ENCODE measurements at places on chromosomes 6 and 20. TPM values are rescaled to one million over a fixed set of nuclear protein-coding genes. Genes with fewer than 3 reads are reported as not detected.

Gene SMPDL3A
- 0.22 TPM for total RNA-seq

Gene EYA4
- not detected for total RNA-seq

Gene ADGRF5
- not detected for total RNA-seq

Gene COL11A2
- 2.8 TPM for total RNA-seq

Gene SLC17A3
- total RNA-seq, result 0.30 TPM

Gene RIPPLY2
- not detected for total RNA-seq

Gene LIN28B
- total RNA-seq, result not detected

Gene SRMS
- not detected for total RNA-seq

Gene APOBEC2
- not detected for total RNA-seq

Gene FOXQ1
- not detected for total RNA-seq

Gene GPLD1
- total RNA-seq, result 0.66 TPM

Gene ZNF831
- total RNA-seq, result 25.9 TPM

Gene RAET1G
- not detected for total RNA-seq

Gene UNC5CL
- 2.9 TPM for total RNA-seq

Gene DLK2
- 0.36 TPM for total RNA-seq

- no peak for DNase-seq
Measured at GRCh38 chr20:36096435-36096834, 58.1 kb upstream of the EPB41L1 start.

GRCh38 chr6:53770780-53771249 lies 24.0 kb upstream of the LRRC1 start:
- DNase-seq, result no peak

GRCh38 chr20:38880952-38881735 lies 45.1 kb upstream of the FAM83D start:
- no peak for DNase-seq

GRCh38 chr6:7911345-7911725 lies 747 bp upstream of the TXNDC5 start:
- DNase-seq, result no peak

DNA sequence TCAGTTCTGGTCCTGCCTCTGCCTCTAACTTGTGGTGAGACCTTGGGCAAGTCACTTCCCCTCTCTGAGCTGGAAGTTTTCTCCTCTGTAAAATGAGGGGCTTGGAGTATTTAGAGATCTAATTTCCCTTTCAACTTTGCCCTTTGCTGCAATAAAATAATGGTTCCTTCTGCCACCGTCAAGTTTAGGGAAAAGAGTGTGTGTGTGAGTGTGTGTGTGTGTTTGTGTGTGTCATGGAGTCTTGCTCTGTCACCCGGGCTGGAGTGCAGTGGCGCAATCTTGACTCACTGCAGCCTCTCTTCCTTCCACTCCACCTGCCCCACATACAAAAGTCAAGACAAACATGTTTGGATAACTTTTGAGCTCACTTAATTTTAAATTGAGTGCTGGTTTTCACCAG lies 39.2 kb upstream of the PIM1 start:
- no peak for DNase-seq

DNA sequence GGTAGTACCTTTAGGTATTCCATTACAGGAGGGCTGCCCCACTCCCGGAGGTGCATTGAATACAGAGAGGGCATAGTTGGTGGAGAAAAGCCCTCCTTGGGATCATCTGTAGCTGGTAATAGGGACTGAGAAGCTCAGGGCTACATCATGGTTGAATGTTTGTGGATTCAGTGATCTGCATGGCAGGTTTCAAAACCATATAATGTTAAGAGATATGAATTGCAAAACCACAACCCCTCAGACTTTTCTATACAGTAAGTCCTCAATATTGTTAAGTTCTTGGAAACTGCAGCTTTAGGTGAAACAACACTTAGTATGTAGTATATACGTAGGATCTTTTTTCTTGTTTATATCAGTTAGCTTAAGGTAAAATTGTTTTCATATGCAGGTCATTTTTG lies 11.3 kb downstream of the TULP4 start:
- DNase-seq, result no peak

GRCh38 chr20:59891581-59891980 lies 41.9 kb downstream of the SYCP2 start:
- DNase-seq, result no peak

- DNase-seq, result no peak
Measured at GRCh38 chr20:61733891-61734732, 331.6 kb downstream of the TAF4 start.

GRCh38 chr6:80433010-80433672 lies 326.7 kb downstream of the BCKDHB start:
- no peak for DNase-seq

- no peak for DNase-seq
Measured at GRCh38 chr6:18276610-18277236, 12.4 kb upstream of the DEK start.

GRCh38 chr6:15280028-15280427 lies 34.2 kb downstream of the JARID2 start:
- no peak for DNase-seq

GRCh38 chr6:125300992-125301434 lies 754 bp downstream of the HDDC2 start:
- no peak for DNase-seq

DNA sequence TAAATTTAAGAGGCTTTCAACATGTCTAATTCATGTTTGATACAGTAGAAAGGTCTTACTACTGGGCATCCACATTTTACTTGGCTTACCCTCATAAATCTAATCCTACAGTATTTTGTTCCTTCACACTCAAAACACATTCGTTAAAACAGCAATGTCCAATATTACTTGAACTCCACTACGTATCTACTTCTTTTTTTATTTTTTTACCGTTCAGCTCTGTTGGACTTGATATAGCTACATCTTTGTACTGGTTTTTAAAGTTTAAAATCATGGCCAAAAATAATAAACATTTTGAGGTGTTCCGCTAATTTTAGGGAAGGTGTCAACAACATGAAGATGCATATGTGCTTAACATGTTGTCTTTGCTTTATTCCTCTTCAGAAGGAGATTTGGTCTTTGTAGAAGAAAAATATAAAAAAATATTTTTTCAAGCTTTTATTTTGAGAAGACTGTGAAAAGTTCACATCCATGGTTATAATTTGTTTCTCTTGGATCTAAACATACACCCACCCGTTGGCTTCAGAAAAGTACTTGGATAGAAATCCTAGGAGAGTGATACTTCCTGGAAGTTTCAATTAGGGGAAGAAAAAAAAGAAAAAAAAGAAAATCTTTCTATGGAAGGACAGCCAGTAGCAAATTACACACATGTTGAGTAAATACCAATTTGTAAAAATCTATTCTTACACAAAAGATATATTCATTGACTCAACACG lies 71.5 kb downstream of the EPB41L2 start:
- no peak for DNase-seq

DNA sequence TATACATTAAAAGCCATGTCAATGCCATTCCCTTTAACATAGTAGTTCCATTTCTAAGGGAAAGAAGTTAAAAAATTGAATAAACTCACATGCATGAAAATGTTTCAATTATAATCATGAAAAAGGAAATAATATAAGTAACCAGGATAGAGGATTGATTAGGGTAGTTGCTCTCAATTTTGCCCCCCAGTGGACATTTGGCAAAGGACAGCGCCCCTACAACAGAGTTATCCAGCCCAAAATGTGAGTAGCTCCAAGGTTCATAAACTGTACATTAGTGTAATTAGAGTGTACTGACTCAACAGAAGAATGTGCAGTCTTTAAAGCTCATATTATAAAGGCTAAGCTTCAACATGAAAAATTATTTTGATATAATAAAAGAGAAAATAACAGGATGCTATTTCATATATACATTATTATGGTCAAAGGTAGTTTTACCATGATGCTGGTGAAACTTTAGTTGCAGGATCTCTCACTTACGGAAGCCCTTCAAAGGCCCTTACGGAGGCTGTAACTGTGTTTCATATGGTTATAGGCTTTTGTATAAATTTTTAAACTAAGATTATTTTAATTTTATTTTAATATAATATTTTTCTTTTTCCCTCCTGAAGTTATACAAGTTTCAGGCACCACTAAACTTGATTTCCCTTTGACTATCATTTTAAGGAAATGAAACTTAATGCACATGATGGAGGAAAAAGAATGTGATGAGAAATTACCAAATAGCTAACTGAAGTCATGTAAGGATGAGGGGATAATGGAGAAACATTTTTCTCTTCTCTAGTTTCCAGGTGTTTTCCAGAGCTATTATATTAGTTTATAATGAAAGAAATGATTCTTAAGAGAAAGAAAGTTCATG lies 403.6 kb downstream of the PLCB1 start:
- DNase-seq, result peak; percentile 8

DNA sequence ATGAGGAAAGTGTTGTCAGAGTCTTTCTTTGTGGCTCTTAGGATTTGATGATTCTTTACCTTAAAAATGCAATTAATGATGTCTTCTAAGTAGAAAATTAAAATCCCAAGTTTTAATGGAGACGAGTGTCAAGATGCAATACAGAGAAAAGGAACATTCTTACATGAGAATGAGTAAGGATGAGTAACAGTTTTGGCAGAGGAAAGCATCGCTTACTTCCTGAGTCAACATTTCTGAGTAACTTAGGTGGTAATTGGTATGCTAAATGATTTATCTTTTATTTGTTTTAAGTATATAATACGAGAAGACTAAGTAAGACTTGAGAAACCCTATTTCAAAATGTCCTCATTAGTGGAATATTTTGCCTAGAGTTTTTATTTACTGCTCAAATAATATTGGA lies 101.3 kb downstream of the RTN4IP1 start:
- no peak for DNase-seq

GRCh38 chr6:158852312-158853071 lies 33.3 kb upstream of the EZR start:
- DNase-seq, result no peak

GRCh38 chr6:82408952-82409431 lies 45.4 kb downstream of the TPBG start:
- no peak for DNase-seq

GRCh38 chr6:149924206-149924932 lies 1.4 kb upstream of the RAET1G start:
- DNase-seq, result no peak

GRCh38 chr6:106241498-106241897 lies 84.1 kb downstream of the ATG5 start:
- no peak for DNase-seq

DNA sequence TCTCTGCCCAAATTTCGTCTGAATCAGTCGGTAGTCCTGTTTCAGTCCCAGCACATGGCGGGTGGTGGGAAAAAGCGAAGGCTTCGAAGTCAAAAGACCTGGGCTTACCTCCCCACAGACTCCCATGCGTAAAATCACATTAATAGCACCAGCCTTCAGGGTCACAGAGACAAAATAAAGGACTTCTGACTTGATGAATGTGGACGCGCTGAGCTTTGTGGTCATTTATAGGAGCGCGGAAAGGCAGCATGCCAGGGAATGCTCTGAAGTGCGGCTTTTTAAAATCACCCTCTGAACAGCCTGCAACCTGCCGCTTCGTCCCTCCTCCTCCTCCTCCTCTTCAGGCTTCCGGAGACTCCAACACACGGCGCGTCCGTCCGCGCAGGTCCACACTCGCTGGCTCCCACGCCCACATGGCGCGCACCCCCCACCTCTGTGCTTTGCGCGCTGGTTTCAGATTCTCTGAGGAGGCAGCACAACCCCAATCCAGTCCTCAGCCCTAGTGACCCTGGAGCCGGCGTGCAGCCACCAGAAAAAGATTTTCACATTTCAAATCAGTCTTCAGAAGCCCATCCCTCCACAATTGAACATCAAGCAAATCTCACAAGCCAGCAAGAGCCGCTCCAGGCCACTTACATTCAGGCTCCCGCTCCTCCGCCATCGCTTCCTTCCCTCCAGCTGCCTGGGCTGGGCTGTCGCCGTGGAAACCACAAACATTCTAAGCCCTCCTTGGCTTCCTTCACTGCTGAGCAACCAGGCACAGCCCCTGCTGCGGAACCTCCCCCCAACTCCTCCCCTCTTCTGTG lies at the start of gene C6orf118:
Gene C6orf118 (minus strand): TSS at position 680 of the 806 bp plus-strand sequence. CDS start 19 bp downstream, at position 661.
- DNase-seq, result no peak

- DNase-seq, result no peak
Measured at GRCh38 chr6:119484598-119484997, 135.0 kb upstream of the MAN1A1 start.

- DNase-seq, result no peak
Measured at GRCh38 chr6:90098627-90099026, 198.0 kb downstream of the BACH2 start.

- DNase-seq, result peak; percentile 67
Measured at GRCh38 chr20:48760403-48760983, 67.3 kb downstream of the PREX1 start.

DNA sequence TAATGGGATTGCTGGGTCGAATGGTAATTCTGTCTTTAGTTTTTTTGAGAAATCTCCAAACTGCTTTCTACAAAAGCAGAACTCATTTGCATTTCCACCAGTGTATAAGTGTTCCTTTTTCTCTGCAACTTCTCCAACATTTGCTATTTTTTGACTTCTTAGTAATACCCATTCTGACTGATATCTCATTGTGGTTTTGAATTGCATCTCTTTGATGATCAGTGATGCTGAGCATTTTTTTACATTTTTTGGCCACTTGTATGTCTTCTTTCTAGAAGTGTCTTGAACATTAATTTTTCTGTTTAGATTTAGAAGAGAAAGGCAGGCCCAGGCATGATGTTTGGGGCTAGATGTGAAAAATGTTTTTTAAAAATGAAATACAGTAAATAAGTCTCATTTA lies 553.1 kb upstream of the MAN1A1 start:
- DNase-seq, result no peak

DNA sequence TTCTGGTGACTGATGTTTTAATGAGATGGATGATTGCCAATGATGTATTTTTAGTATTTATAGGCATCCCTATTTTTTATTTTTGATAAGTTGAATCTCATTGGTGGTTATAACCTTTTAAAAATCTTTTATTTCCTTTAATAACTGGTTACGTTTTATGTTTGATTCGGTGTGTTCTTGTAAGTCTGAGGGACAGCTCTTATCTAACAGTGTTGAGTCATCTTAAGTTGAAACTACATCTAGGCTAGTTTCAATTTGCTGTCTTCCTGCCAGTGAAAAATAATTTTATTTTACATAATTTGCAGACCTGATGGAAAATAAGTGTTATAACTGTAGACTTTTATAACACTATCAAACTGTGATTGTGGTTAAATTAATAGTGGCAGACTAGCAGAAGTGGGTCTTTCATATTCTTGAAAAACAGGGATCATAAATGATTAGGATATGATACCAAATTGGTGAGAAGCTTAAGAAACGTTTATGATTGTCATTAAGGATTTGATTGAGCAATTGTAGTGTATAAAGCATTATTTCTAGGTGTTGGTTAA lies 4.6 kb downstream of the AFDN start:
- no peak for DNase-seq
